ENCODE measurements at places on chromosomes 6 and 20. TPM values are rescaled to one million over a fixed set of nuclear protein-coding genes. Genes with fewer than 3 reads are reported as not detected.

DNA sequence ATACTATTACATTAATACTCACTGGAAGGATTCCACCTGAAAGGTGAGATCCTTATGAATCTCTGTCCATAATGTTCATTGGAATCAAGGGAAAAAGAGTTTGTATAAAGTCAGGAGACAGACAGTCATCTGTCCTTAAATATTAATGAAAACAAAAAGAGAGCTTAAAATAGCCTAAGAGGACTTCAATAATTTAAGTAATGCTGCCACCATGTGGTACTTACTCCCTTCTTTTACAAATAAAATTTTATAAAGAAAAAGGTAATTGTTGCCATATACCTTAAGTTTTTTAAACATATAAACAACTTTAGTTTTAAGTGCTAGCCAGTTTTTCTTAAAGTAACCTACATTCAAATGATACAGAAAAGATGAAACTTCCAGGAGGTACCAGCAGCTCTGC lies 5.1 kb downstream of the BLOC1S5 start:
- DNase-seq, result no peak
- no peak overlapping the region for H3K4me3 ChIP-seq
- H3K27ac ChIP-seq, result no peak overlapping the region
- H3K27me3 ChIP-seq, result no peaks in the 10 kb centered on the region

DNA sequence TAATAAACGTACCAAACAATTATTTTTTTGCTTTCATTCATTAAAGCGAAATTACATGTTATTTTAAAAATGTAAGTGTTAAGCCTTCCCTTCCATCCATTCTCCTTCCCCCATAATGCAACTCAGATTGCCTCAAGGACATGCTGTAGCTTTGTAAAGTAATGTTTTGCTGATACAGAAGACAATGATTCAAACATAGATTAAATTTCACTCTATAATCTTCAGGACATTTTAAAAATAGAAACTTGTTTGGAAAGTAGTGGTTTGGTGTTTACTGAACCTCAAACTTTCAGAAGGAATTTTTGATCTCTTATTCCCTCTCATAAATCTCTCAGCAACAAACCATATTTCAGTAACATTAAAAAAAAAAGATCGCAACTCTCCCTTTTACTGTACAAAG lies 350.9 kb upstream of the HSF2 start:
- H3K27ac ChIP-seq, result no peak overlapping the region
- H3K36me3 ChIP-seq, result no peaks in the 10 kb centered on the region
- no peak for DNase-seq
- H3K4me1 ChIP-seq, result peaks cover under 1% of the 10 kb centered on the region
- H3K4me3 ChIP-seq, result no peak overlapping the region

DNA sequence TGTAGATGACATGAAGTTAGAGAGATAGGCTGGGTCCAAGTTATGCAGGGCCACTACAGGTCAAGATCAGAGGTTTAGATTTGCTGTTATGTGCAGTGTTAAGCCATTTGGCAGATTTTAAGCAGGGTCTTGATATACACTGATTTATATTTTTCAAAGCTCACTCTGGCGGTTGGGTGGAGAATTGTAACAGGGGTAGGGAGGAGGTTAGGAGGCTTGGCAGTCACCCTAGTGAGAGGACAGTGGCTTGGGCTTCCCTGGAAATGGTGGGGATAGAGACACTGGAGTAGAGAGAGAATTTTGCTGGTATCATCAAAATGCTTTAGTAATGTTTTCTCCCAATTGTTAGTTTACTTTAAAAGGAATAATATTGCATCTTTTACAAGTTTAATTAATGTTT lies 149.5 kb upstream of the SUPT3H start:
- peaks cover 2% of the 10 kb centered on the region for H3K36me3 ChIP-seq
- H3K4me3 ChIP-seq, result no peak overlapping the region
- DNase-seq, result no peak
- H3K4me1 ChIP-seq, result no peaks in the 10 kb centered on the region
- H3K27me3 ChIP-seq, result peaks cover 2% of the 10 kb centered on the region

DNA sequence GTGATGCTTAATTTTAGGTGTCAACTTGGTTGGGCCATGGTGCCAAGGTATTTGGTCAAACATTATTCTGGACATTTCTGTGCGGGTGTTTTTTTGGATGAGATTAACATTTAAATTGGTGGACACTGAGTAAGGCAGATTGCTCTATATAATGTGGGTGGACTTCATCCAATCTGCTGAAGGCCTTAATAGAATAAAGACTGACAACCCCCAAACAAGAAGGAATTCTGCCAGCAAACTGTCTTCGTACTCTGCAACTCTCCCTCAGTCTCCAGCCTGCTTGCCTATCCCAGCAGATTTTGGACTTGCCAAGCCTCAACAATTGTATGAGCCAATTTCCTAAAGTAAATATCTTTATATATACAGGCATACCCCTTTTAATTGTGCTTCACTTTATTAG lies 850.1 kb downstream of the TBC1D32 start:
- H3K27ac ChIP-seq, result no peak overlapping the region
- H3K4me1 ChIP-seq, result no peaks in the 10 kb centered on the region
- no peaks in the 10 kb centered on the region for H3K27me3 ChIP-seq
- H3K36me3 ChIP-seq, result no peaks in the 10 kb centered on the region

- DNase-seq, result no peak
- no peaks in the 10 kb centered on the region for H3K36me3 ChIP-seq
- H3K27ac ChIP-seq, result no peak overlapping the region
- no peak overlapping the region for H3K4me3 ChIP-seq
- peaks cover 18% of the 10 kb centered on the region for H3K27me3 ChIP-seq
- H3K4me1 ChIP-seq, result no peaks in the 10 kb centered on the region
These were observed 35.9 kb downstream of the RIPOR3 start for GRCh38 chr20:50655311-50655880.

DNA sequence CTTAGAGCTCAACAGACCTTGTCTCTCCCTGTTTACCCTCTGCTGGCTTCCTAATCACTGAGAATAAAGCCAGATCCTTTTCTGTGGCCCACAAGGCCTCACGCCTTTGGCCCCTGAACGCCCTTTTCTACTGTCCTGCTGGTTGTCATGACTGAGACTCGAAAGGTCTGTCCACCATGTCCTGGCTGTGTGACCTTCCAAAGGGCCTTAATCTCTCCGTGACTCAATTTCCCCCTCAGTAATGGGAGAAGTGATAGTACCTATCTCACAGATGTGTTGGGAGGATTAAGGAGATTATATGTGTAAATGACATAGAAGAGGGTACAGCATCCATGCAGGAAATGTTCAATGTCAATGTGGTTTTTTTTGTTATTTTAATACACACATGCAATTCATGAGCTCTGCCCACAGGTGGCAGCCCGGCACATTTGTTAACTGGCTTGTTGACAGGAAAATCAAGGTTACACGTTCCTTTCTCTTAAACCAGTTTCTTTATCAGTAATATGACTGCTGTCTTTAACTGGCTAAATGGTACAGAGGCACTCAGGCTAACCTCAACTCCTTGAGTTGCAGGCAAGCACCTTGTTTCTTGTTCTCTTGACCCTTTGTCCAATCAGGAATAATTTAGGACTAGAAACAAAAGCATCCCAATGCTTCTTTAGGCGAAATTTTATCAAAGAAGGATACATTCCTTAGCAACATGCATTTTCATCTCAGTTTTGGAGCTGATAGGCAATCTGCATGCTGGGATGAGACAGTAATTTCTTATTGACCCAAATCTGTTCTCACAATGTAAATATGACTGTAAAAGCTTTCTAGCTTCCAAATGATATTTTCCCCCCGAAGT lies 16.6 kb downstream of the SLC22A1 start:
- peak; percentile 73 for DNase-seq
- no peak overlapping the region for H3K27ac ChIP-seq
- peaks cover 8% of the 10 kb centered on the region for H3K4me1 ChIP-seq
- H3K27me3 ChIP-seq, result no peaks in the 10 kb centered on the region
- no peaks in the 10 kb centered on the region for H3K36me3 ChIP-seq
- H3K4me3 ChIP-seq, result no peak overlapping the region

DNA sequence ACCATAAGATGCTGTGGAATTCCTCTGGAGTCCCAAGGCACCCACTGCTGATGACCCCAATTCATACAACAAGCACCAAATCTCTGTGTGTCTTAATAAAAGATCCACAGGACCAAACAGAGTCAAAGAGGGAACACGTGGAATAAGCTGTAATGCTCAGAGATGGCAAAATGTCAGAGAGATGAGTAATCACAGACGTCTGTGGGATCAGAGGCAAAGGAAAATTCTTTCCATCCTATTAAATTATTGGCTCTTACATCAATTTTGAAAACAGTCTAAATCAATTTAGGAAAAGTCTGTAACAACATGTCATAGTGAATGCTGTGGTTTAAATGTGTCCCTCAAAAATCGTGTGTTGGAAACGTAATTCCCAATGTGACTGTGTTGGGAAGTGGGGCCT lies 17.5 kb upstream of the SAMD3 start:
- H3K4me1 ChIP-seq, result no peaks in the 10 kb centered on the region
- no peak overlapping the region for H3K27ac ChIP-seq
- no peaks in the 10 kb centered on the region for H3K27me3 ChIP-seq
- H3K4me3 ChIP-seq, result no peak overlapping the region
- DNase-seq, result no peak
- peaks cover 2% of the 10 kb centered on the region for H3K36me3 ChIP-seq

DNA sequence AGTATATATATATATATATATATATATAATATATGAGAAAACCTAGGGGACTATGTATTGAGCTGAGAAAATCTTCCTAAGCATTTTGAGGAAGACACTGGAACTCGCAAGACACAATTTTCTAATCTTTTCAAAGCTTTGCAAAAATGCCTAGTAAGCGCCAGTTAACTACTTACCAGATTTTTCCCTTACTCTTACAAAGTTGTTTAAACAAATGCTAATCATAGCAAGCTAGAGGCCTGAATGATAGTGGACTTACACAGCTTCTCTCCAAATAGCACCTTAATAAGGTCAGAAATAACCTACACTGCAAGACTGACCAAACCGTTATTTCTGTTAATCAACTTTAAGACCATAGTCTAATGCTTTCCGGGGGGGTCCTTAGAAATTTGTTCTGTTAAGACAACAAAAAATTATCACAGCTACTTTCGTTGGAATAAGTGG lies 56.1 kb upstream of the HFE start:
- H3K4me1 ChIP-seq, result peaks cover 65% of the 10 kb centered on the region
- no peak for DNase-seq
- peak overlapping the region; percentile 98 for H3K27ac ChIP-seq
- H3K27me3 ChIP-seq, result peaks cover 3% of the 10 kb centered on the region

GRCh38 chr6:25005010-25005409 lies 69.2 kb upstream of the RIPOR2 start:
- H3K27me3 ChIP-seq, result no peaks in the 10 kb centered on the region
- no peak overlapping the region for H3K27ac ChIP-seq
- no peak for DNase-seq
- H3K36me3 ChIP-seq, result peaks cover 20% of the 10 kb centered on the region
- no peak overlapping the region for H3K4me3 ChIP-seq

DNA sequence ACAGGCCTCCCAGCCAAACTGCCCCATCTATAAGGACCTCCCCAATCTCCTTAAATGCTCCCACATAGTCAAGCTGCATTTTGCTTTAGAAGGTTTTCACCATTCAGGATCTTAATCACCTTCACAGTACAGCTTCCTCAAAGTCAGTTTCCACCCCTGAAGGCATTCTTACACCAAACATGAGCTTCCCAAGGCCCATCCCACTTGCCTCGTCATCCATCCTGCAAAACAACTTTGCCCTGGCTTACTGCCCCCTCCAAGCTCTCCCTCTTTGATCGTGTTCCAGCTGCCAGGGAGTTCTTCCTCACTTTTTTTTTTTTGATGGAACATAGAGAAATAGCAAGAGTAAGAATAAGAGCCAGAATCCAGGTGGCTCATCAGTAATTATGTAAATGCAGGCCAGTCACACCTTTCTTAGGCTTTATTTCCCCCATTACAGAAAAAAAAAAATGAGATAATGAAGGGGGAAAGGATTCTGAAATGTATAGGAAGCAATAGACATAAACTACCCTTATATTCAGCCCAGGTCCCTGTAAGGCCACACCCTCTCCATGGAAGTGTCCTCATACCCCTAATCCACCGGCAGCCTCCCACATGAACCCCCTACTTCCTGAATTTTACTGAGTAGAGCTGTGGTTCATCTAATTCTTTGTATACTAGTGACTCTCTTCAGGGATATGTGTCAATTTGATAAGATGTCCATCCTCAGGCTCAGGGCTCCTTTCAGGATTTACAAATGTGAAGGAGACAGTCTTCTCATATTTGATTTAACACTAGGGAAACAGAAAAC lies 12.7 kb downstream of the TRIM27 start:
- no peak overlapping the region for H3K4me3 ChIP-seq
- DNase-seq, result no peak

Gene TP53INP2
- total RNA-seq, result 2.1 TPM

Gene FAM209B
- total RNA-seq, result 1.8 TPM

Gene PI3
- total RNA-seq, result not detected

All from activated naive CD8-positive, alpha-beta T cell treated with anti-CD3 and anti-CD28 coated beads, Interleukin-2, amount 10 ng/mL, durations not matched to agents 7 days and 5 days (primary cell).